ENCODE measurements at places on chromosomes 6 and 20.

GRCh38 chr20:46712056-46712636 lies 2.7 kb downstream of the SLC2A10 start:
- DNase-seq: no peak

DNA sequence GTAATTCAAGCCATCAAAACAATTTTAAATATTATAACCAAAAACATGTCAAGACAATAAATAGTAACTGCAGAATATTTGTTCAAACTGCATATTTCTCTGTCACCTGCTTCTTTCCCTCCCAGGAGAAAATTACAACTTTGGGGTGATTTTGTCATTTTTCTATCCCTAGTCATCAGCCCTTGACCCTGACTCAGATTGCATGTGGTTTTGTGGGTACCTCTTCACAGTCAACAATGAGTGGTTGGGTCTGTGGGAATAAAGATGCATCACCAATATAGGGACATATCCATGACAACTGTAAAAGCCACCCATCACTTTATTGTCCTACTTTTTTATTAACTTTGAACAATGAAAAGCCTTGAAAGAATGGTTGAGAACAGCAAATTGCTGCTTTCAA lies 7.3 kb downstream of the COL10A1 start:
- no peak for DNase-seq

DNA sequence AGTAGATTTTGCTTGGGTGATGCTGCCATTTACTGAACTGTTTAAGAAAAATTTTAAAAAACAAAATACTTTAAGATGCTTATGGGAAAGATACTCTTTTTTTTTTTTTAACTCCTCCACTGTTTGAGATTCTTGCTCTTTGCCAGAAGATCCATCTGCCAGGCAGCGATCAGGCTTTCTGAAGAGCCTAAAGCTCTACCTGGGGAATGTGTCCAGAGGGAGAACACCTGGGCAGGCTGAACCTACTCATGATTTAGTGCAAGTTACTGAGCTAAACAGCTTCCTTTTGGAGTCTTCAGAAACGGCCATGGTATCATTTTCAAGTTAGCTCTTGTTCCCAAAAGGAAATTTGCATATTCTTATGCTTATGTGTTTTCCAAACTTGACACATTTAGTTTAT lies 23.5 kb upstream of the MLIP start:
- no peak for DNase-seq

DNA sequence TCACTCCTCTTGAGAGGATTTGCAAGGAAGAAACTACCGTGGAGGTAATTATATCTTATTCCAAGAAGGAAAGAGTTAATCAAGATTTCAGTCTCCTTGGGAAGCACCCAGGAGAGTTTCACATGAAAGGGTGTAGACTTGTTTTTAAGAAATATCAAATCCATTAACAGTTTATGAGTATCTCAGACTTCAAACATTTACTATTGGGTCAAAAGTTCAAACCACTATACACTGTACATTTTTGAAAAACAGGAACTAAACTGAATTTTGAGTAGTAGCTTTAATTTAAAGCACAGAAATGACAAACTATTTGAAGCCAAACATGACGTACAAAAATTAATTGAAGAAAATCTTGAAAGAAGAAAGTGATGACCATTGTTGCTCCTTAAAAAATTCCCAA lies 164.0 kb downstream of the FOXC1 start:
- DNase-seq: no peak

GRCh38 chr6:49744259-49744658 lies at the start of gene CRISP3:
TSS of gene CRISP3 (minus strand) at chr6:49744388. CDS start at chr6:49744367, 21 bp downstream.
- DNase-seq: no peak

DNA sequence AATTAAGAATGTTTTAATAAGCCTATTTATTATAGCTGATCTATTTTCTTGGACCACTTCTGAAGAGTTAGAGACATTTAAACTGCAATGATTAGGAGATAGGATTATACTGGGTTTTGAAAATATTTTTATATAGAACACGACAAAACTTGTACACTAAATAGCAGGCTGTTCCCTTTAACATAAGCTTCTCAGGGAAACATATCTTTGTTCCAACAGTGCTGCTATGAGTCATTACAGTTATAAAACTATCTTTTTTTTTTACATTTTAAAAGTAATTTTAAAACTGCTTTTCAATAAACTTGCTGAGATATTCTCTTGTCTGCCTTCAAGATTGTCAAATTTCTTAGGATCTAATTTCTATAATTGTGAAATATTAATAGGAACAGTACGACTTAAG lies 389.1 kb downstream of the ARHGAP18 start:
- no peak for DNase-seq

DNA sequence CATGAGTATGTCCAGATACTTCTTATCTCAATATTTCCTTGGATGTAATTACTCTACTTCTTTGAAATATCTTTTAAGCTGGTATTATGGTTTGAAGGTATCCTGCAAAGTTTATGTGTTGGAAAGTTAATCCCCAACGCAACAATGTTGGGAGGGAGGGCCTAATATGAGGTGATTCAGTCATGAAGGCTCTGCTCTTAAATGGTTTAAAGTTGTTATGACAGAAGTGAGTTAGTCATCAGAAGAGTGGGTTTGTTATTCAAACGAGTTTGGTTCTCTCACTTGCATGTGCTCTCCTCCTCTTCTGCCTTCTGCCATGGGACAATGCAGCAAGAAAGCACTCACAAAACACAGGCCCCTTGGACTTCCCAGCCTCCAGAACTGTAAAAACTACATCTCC lies 176.3 kb downstream of the KCNQ5 start:
- DNase-seq: no peak

DNA sequence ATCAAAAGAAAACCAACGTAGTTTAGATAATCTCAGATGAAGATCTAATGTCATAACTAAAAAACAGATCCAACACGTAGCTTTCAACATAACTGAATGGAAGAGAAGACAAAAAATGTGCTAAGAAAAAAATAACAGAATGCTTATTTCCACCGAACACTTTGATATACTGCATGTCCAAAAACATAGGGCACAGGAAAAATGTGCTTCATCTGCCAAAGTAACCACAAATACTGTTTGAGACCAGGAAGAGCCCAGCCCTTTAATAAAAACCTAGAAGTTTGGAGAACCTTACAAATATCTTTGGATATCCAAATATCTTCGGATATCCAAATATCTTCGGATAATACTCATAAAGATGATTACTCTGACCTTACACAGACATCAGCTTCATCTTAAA lies 19.8 kb downstream of the LAMA4 start:
- DNase-seq: no peak

DNA sequence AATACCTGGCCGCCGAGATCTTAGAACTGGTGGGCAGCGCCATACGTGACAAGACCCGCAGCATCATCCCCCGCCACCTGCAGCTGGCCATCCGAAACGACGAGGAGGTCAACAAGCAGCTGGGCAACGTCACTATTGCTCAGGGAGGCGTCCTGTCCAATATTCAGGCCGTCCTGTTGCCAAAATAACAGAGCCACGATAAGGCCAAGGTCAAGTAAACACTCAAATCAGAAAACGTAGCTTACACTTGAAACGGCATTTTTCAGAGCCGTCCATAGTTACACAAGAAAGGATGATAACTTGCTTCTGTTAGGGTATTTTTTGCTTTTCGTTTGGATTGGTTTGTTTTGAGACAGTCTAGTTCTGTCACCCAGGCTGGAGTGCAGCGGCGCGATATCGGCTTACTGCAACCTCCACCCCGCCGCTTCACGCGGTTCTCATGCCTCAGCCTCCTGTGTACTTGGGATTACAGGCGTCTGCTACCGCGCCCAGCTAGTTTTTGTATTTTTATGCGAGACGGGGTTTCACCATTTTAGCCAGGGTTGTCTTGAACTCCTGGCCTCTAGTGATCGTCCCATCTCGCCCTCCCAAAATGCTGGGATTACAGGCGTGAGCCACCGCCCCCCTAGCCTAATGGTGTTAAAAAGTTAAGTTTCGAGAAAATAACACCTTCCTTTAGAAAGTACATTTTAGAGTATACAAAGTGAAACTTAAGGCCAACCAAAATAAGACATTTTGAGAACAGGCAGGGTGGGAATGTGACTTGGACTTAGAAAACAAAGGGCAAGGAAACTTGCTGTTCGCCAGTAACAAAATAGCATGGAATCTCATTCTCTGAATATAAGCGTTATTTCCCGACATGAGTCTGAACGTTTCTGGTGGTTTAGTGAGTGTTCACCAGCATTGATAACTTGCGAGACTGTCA lies 42.8 kb upstream of the HFE start:
- DNase-seq: peak; percentile 53

DNA sequence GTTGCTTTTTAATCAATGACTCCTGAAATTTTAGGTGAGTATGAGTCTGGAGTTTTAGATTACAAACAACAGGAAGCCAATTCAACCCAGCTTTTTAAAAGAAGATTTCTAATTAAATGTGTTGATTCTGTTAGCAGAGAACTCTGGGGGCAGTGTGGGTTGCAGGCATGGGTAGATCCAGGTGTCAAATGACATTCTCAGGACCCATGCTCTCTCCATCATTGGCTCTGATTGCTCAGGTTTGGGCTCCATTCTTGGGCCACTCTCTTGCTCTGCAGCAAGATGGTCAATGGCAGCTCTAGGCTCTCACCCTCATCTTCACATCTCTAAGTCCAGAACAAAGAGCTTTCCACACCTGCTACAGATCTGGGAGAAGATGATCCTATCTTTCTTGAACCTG lies 463.7 kb downstream of the PREX1 start:
- no peak for DNase-seq

DNA sequence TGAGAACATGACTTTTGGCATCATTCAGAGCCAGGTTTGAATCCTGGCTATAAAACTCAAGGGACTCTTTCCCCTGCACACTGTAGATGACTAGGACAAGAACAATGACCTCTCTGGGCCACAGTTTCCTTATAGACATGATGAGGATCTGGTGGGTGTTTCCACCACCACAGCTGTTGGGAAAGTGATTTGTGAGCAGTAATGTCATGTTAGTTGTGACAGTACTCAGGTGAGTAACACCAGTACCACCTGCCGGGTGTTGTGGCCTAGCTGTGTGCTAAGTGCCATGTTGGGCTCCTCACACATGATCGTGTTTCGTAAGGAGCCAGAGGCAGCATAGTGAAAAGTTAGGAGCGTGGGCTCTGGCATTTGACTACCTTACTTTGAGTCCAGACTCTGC lies 24.1 kb downstream of the HM13 start:
- DNase-seq: no peak

- no peak for DNase-seq
Measured at GRCh38 chr6:12439296-12439695, 149.1 kb downstream of the EDN1 start.

DNA sequence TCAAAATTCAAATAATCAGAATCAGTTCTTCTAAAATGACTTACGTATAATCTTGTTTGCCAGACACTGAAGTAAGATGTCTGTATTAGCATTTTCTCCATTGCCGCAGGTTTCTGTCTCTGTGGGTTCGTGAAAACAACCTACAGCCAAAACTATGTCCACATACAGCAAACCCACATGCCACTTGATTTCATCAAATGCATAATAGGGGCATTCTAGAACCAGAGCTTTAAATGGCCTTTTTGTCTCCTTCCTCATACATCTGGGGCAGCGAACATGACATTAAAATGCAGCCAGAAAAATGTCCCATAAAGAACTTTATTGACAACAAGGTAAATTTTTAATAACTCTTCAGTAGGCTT lies 90.2 kb upstream of the QKI start:
- no peak for DNase-seq

All from Right ventricle myocardium superior (tissue), 1 donor.